ENCODE measurements at places on chromosomes 11 and 22.

DNA sequence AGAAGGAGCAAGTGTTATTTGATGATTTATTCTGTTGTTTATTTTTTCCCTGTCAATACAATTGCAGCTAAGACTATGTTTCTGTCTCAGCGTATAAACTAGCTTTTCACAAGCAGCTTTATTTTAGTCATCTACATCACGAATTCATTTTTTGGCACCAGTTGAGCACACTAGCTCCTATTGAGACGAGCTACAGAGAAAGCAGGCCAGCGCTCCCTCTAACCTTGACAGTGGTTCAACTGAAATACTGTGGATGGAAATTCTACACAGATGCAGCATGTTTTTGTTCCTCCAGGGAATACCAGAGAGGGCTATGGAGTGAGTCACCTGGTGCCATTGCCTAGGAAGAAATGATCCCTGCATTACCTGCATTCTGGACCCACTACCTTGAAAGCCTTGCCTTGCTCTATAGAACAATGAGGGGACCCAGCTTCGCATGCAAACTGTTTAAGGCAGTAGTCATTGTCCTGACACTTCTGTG lies 108.2 kb upstream of the ARHGAP42 start:
- peak; percentile 14 for DNase-seq

- DNase-seq: no peak
Measured at GRCh38 chr22:46742576-46743221, 4.6 kb upstream of the CERK start.

- peak; percentile 70 for DNase-seq
Measured at GRCh38 chr11:27757953-27758352, 57.7 kb upstream of the BDNF start.

GRCh38 chr22:32655068-32655467 lies 146.4 kb upstream of the TIMP3 start:
- DNase-seq: no peak

GRCh38 chr22:44259366-44260215 lies 53.2 kb downstream of the SHISAL1 start:
- DNase-seq: no peak

DNA sequence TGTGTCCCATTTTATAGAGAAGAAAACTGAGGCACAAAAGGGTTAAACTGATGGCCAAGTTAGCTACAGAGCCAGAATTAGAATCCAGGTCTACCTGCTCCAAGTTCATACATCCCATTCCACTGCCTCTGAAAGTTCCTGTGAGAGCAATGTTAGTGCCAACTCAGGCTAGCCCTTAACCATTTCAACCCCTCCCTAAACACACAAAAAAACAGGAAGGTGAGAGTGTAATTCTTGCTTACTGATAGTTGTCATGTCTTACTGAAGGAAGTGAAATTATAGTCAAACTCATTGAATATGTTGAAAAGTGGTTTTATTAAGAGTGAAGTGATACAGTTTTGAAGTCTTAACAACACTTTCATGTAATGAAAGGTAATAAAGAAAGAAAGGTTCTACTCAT lies 2.9 kb upstream of the E2F8 start:
- no peak for DNase-seq

DNA sequence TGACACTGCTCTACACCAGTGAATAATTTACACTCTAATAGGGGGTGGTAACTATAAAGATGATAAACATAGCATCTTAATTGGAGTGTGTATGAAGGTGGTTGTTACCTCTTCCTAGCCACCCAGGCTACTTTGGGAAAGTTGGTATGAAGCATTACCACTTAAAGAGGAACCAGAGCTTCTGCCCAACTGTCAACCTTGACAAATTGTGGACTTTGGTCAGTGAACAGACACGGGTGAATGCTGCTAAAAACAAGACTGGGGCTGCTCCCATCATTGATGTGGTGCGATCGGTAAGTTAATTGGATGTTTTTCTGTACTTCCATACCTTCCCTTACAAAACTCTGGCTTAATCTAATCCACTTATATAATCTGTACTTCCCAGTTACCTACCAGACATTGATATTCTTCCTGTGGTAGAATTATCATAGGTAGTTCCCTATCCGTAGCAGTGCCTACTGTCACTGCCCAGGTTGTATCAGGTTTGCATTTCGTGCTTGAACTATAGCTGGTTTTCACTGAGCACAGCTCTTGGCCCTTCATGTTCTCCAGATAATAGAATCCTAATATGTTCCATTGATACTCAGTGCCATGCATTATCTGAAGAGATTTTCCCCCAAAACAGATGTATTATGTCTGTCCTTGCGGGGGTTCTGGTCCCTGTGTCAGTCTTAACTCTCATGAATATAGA lies 2.2 kb downstream of the RPL27A start:
- DNase-seq: no peak

- DNase-seq: no peak
Measured at GRCh38 chr11:73752216-73752867, 8.5 kb downstream of the RAB6A start.

DNA sequence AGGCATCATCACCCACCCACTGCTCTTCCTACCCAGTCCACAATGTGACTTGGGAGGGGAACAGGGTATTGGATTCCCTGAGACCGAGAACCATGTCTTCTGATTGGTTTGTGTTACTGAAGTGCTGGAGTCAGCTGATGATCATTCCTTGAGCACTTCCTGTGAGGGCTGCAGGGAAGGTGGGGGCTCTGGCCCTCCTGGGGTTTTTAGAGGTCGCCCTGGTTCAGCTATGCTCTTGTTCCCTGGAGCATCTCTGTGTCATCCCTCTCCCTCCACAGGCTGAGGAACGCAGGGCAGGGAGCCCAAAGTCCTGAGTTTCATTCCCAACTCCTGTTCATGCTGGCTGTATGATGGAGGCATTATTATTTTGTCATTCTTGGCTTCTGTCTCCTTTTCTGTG lies 6.7 kb downstream of the ZC3H7B start:
- DNase-seq: no peak

- no peak for DNase-seq
Measured at GRCh38 chr22:19674129-19674928, 40.0 kb upstream of the SEPTIN5 start.

- DNase-seq: no peak
Measured at GRCh38 chr11:68009391-68010089, 587 bp upstream of the ALDH3B1 start.

GRCh38 chr11:63641727-63642126 lies 27.5 kb upstream of the PLAAT3 start:
- DNase-seq: no peak

- no peak for DNase-seq
Measured at GRCh38 chr22:45743687-45744086, 72.1 kb downstream of the ATXN10 start.

DNA sequence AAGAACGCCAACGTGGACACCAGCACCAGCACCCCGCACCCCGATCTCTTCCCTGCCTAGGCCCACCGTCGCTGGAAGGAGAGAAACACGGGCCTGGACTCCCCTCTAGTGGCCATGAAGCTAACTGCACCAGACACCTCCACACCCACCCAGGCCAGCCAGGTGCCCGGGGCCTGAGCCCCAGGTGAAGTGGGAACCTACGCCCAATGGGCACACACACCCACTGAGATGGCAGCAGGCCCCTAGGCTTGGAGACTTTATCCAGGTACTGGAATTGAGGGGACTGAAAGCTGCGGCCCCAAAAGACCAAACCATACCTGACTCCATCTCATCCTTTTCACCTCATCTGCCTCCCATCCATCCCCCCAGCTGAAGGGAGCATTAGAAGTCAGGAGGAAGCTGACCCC lies 81.0 kb downstream of the BUD13 start:
- peak; percentile 11 for DNase-seq

DNA sequence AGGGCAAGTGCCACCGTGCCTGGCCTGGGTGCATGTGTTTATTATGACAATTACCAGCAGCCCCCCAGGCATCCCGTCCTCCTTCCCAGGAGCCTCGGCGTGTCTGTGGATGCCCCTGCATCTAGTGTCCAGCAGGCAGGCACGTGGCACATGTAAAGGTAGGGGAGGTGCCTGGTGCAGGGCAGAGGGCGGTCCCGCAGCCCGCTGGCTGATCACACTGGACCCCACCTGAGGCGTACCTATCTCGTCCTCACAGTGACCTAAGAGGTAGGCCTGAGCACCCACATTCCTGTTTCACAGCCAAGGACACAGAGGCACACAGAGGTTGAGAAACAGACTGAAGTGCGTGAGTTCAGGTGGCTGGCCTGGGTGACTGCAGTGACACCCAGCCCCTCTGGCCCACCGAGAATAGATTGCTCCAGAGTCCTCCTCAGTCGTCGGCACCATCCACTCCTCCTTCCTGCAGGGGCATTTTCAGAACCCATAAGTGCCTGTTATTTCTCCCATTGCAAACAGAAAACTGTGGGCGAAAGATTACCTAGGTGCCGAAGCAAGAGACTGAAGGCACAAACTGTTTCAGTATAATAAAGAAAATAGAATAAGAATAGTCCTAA lies 3.0 kb upstream of the PHRF1 start:
- DNase-seq: no peak

GRCh38 chr22:24391836-24392217 lies 35.6 kb upstream of the ADORA2A start:
- DNase-seq: no peak

- no peak for DNase-seq
Measured at GRCh38 chr11:64751136-64751535, 7.2 kb upstream of the RASGRP2 start.

DNA sequence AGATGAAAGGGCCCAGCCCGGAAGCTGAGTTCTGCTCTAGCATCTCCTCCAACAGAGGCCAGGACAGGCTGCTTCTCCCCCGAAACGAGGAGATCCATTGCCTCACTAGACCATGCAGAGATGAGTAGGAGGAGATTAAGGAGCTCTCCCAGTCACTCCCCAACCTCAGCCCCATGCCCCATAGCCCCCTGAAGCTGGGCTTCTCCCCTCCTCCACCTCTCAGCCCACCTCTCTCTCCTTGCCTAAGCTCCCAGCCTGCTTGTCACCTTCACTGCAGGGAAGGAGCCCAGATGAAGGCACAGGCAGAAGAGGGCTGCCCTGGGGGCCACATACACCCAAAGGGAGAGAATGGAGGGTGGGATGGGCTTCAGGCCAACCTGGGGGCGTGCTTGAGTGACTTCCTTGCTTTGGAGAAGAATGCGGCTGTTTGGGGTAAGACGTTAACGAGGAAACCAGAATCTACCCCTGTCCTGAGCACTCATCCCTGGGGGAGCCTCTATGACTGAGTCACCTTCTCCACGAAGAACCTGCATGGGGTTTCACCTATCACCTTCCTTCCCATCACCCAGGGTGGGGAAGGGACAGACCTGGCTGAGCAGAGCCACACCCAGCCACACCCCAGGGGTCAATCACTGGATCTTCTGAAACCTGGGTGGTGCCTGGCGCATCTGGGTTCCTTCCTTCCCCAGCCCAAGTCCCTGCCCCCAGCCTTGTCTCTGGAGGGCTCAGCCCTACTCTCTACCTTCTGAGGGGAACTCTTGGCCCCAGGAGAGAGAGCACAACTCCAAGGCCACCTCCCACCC lies 11.6 kb upstream of the GNAZ start:
- DNase-seq: no peak

- no peak for DNase-seq
Measured at GRCh38 chr22:30004101-30004500, 76.2 kb upstream of the HORMAD2 start.

GRCh38 chr11:130471731-130472433 lies 23.4 kb downstream of the ADAMTS15 start:
- DNase-seq: no peak

- DNase-seq: peak; percentile 46
Measured at GRCh38 chr11:117819096-117820040, 5.2 kb downstream of the FXYD2 start.

- DNase-seq: peak; percentile 14
Measured at GRCh38 chr11:3894128-3894731, 38.8 kb downstream of the STIM1 start.

DNA sequence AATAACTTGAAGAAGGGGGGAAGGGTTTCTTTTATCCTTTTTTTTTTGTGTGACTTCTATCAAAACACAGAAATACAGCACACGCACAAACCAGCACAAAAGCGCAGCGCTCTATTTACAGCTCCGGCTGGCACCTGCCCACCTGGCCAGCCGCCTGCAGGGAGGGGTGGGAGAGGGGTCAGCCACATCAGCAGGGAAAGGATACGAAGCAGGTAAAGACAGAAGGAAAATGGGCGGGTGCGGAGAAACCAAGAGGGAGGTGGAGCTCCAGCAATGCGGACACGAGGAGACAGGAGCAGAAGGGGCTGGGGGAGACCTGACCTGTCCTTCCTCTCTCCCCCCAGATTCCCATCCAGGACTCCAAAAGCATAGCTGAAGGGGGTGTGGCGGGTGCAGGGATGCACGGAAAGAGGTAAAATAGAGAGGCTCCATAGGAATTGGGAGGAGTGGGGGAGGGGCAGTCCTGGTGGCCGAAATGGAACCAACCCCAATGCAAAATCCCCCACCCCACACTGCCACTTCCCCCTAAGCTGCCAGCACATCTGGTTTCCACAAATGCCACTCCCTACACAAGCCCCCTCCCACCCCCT lies 14.1 kb downstream of the CXCR5 start:
- no peak for DNase-seq

DNA sequence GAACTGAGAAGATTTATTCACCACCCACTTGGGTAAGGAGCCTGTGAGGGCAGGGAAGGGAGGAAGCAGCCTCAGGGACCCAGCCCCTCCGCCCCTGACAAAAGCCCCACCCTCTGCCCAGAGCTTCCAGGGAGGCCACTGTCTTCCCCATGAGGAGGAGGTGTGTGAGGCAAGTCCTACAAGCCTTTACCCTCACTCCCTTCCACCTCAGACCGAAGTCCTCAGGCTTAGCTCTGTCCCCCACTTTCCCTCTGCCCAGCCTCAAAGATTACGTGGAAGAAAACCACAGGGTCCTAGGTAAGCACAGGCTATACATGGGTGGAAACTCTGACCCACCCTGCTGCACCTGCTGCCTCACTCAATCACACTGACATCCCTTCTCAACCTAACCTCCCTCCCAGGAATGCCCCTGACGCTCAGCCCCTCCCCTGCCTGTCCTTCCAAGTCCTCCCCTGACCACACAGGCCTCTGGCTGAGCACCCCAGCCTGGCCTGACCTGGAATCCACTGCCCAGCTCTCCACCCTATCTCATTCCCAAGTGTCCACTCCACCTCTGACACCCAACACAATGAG lies 3.6 kb upstream of the ARAP1 start:
- DNase-seq: no peak

DNA sequence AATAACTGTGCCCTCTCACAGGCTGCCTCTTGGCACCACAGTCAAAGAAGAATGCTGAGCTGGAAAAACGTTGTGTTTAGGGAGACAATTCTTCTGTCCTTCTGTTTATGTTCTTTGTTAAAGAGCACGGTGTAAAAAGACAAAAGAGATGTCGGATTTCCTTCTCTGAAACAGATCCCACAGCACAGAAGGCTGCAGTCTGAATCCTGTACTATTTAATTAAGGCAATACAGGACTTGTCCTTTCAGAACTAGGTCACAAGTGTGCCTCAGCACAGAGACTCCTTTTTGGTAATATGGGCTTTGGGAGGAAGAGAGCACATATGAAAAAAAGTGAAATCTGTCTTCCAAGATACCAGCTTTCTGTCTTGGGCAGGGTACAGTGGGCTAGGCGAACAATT lies 201.2 kb downstream of the NTM start:
- no peak for DNase-seq

GRCh38 chr11:72102162-72102561 lies 935 bp downstream of the LAMTOR1 start:
- DNase-seq: no peak

GRCh38 chr11:77590194-77590782 lies 535 bp downstream of the AQP11 start:
- DNase-seq: no peak
